ENCODE measurements at places on chromosomes 13 and 19.

- no peak for DNase-seq
Observed at GRCh38 chr13:93708308-93709075, 481.9 kb downstream of the GPC6 start.

DNA sequence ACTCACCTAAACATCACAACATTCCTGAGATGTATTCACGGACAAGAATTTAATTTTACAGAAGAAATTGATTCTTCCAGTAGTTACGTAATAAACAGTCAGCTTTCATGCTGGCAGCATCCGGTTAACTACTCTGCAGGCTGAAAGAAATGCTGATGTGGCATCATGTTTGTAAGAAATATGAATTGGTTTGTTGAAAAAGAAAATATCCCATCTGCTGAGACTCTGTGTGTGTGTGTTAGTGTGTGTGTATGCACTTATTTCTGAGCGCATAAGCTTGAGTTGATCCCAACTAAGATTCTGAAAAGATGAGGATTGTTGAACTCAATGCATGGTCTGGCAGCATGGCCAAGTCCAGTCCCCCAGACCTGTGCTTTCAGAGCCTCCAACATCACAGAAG lies 74.3 kb upstream of the FAM216B start:
- DNase-seq = no peak

- no peak for DNase-seq
Observed at GRCh38 chr13:33690354-33690753, 127.6 kb upstream of the RFC3 start.

- DNase-seq = no peak
Observed at GRCh38 chr13:109971456-109972090, 185.2 kb upstream of the IRS2 start.

DNA sequence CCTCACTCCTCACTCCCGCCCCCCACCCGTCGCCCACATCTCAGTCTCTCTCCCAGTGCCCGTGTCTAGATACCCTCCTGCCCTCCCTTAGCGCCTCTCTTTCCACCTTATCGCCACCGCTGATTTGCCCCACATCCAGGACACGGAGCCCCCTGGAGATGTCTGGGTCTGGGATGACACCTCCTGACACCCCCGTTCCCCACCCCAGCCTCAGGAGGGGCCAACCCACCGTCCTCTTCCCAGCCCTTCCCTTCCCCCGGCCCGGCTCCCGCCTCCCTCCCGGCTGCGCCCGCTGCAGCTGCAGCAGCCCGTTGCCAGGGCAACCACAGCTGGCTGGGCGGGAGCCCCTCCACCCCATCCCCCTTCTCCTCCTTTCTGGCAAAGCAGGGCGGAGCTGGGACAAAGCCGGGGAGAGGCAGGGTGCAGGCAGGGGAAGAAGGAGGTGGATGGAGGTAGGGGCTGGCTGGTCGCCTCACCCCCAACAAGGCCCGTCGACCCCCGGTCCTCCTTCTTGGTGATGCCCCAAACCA lies 13.5 kb downstream of the DPF1 start:
- DNase-seq = peak; percentile 84

All from glutamatergic neuron (in vitro differentiated cells).